ENCODE measurements at places on chromosomes 7 and 10.

GRCh38 chr7:7185371-7185989 is 3.1 kb downstream of the C1GALT1 start:
- DNase-seq = no peak

GRCh38 chr7:1993776-1994740 is 238.7 kb downstream of the MAD1L1 start:
- DNase-seq = no peak

DNA sequence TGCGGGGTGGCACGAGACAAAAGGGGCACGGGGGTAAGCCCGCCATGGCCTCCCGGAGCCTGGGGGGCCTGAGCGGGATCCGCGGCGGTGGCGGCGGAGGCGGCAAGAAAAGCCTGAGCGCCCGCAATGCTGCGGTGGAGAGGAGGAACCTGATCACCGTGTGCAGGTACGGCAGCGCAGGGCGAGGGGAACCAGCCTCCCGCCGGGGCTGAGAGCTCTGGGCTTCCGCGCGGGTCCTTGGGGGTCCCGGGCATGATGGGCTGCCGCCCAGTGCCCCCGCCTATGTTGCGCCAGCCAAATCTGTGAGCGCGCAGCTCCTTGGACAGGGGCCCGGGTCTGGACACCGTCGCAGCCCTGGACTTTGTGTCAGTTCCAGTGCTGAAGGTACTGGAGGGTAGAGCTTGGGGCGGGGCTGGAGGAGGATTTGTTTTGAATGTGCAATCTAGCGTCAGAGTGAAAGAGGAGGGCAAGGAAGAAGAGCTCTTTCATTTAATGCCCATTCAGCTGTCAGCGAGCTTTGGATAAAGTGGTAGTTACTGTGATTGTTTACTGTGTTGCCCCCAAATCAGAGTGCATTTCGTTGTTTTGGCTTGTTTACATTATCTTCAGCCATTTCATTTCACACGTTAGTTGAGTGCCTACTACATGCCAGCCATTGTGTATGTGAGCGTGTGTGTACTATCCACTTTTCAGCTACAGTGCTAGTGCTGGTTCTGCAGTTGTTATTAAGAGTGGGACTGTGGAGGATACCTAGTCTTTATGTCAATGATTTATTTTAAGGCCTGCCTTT is 777 bp downstream of the RUNDC3B start:
- no peak for DNase-seq

- no peak for DNase-seq
These were observed 11.9 kb downstream of the ZNF862 start for GRCh38 chr7:149850007-149850594.

GRCh38 chr7:36657036-36657660 is 67.1 kb downstream of the AOAH start:
- DNase-seq = no peak

DNA sequence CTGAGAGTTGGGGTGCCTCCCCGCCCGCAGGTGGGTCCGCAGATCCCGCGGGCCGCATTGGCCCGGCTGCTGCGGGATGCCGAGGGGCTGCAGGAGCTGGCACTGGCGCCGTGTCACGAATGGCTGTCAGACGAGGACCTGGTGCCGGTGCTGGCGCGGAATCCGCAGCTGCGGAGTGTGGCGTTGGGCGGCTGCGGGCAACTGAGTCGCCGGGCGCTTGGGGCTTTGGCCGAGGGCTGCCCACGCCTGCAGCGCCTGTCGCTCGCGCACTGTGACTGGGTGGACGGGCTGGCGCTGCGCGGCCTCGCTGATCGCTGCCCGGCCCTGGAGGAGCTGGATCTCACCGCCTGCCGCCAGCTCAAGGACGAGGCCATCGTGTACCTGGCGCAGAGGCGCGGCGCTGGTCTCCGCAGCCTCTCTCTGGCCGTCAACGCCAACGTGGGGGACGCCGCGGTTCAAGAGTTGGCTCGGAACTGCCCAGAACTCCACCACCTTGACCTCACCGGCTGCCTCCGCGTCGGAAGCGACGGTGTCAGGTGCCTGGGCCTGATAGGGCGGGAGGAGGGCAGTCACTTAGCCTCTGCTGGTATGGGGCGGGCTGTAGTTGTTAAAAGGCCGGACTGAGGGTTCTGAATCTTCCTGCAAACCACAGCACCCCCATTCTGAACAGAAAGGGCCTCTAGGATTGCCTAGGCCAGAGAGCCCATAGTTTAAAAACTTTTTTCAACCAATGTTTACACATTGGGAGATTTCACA is 1.3 kb downstream of the FBXL15 start:
- no peak for DNase-seq

- DNase-seq = no peak
These were observed 438.6 kb upstream of the GALNT17 start for GRCh38 chr7:70693321-70693685.

DNA sequence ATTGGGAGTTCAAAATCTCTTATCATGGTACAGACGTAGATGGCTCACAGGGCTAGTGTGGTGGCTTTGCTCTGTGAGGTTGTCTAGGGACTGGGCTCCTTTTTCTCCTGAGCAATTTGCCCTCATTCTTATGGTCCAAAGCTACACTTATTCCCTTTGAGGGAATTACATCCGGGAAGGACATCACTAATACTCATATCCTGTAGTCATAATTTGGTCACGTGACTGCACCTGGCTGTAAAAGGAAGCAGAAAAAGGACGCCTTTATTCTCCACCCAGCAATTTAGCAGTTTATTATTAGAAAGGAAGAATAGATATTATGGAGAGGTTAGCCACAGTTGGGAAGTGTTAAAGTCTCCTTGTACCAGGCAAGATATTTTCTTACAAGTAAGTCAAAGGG is 28.1 kb downstream of the ARID5B start:
- no peak for DNase-seq

DNA sequence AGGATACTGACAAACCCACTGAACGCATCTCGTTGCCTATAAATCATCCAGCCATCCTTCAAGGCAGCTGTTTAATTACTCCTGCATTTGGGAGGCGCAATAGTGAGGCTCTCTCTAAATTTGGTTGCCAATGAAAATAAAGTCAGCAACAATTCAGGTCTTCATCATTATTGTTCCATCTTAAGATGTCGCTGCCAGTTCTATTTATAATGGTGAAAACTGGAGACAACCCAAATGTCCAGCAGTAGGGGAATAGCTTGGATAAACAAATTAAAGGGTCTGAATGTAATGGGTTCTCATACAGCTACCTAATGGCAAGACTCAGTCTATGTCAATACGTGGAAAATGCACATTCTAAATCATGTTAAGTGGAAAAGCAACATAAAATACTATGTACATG is 120.1 kb upstream of the PLXNA4 start:
- DNase-seq = no peak

DNA sequence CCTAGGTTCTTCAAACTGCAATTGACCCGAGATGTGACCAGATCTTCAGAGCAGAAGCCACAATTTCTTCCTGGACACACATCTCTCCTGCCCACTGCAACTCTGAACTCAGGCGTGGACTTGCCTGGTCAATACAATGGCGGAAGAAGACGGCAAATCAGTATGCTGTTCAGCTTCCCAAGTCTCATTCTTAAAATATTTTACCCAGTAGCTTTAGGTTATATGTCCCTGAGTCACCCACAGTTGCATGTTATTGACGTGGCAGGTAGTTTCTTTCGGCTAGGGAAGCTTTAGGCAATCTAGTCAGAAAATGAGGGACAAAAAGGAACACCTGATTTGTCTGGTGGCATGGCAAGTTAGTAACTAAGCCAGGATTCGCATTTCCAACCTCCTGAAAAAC is 22.5 kb downstream of the CEP41 start:
- no peak for DNase-seq

GRCh38 chr7:67821116-67821515 is 824.5 kb downstream of the TYW1 start:
- DNase-seq = no peak

DNA sequence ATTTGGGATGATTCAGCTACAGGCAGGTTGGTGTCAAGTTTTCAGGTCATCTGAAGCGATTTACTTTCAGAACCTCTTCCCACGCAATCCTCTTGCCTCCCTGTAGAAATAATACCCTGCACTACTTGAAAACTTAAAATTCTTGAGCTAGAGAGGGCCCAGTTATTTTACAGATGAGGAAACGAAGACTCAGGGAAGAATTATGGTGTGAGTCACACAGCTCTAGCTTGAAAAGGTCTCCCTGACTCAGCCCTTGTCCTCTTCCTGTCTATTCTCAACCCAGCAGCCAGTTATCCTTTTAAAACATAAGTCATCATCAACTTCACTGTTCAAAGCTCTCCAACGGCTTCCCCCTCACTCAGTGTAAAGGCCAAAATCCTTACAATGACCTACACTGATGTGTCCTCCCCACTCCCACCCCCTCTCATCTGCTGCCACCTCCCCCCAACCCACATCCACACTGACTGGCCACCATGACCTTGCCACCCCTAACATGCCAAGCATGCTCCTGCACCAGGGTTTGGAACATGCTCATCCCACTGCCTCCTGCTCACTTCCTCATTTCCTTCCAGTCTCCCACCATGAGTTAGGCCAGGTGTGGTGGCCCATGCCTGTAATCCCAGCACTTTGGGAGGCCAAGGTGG is 3.4 kb downstream of the DNMBP start:
- no peak for DNase-seq

DNA sequence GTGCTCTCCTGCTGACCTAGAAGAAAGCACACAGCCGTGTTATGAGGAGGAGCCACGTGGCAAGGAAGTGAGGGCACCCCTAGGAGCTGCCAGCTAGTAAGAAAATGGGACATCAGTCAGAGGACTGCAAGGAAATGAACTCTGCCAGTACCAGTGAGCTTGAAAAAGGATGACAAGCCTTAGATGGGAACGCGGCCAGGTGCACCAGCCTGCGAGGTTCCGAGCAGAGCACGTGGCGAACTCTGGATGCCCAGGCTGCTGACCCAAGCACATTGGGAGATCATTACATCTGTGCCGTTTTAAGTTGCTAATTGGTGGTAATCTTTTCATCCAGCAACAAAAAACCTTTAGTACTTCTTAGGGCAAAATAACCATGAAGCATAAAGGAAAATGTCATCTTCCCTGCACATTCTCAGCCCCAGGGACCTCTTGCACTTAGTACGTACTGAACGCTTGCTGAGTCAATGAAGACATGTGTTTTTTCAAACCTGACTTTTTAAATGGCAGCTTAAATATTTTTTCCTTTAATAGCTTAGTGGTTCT is 69.4 kb downstream of the AMZ1 start:
- no peak for DNase-seq

GRCh38 chr7:27793780-27794179 is 53.8 kb downstream of the TAX1BP1 start:
- no peak for DNase-seq

DNA sequence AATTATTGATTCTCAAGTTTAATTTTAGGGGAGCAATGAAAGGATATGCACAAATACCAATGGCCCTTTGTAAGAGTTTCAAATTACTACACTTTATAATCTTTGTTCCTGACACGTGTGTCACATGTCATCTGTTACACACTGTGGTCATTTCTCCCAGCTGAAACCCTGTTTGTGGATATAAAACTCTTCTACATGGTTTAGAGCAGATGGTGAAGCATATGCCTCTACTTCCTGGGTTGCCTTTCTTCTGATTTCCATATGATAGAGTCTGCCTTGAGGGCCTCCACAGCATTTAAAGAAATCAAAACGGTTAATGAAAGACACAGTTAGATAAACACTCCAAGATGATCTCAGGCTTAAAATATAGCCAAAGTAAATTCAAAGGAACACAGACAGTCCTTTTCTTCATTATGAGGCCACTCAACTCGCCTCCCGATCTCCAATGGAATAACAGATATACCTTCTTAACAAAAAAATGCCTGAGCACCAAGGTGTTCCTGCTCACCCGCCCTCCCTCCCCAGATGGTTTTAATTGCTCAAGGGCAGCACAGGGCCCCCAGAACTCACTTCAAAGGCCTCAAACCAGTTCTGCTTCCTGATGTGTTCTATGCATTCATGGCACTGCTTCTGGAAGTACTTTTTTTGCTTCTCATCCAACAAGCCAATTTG is 75.0 kb downstream of the CPVL start:
- peak; percentile 82 for DNase-seq
